ENCODE measurements at places on chromosomes 1 and 21.

DNA sequence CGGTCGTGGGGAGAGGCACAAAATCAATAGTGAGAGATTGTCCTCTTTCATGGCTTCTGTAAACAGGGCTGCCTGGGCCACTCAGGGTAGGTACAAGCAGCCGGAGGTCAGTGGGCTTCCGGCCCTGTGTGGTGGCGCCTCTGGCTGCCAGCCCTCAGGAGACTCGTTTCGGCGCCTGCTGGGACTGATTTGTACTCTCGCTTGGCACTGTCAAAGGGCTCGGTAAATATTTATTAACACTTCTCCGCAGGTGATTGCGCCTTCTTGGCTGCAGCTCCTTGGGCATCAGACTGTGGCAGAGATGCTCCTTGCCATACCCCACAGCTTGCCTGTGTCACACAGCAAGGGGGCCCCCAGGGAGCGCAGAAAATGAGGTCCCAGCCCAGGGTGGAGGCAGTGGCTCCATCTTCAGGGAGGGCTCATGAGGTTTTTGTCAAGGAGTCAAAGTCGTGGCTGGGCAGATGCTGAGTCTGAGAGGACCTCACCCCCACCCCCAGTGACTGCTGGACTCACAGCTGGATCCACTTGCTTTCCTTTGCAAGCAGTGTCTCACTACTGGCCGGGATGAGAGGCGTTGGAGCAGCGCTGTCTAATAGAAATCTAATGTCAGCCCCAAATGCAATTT is 262.5 kb downstream of the GRIK3 start:
- no peak for DNase-seq

GRCh38 chr21:42518215-42518614 is 4.6 kb downstream of the SLC37A1 start:
- no peak for DNase-seq

GRCh38 chr1:64539781-64540218 is 69.9 kb downstream of the CACHD1 start:
- DNase-seq, result no peak

DNA sequence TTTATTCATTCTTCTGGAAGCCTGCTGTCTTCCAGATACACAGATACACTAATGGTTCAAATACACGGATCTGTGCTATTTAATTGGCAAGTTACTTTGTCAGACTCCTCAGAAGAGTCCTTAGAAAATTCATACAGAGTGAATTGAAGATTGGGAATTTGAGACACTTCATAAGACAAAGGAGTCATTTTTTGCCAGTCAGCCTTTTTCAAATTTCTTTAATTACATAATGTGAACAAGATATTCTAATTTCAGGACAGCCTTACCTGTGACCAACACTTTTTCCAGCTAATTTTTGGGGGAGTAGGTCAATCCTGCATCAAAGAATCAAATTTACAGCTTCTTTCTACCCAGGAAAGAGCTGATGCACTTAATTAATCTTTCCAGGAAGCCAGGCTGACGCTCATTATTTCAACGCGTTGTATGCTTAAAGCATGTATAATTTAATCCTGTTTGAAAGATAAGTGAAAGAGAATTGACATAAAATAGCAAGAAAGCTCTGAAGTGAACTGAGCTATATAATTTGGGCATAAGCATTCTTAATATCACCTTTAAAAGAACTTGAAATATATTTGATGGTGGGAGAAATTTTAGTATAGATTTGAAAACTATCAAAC is 12.8 kb upstream of the NRIP1 start:
- no peak for DNase-seq

GRCh38 chr1:44423591-44424537 is 18.8 kb downstream of the RNF220 start:
- DNase-seq, result no peak

All from stimulated activated CD4-positive, alpha-beta T cell treated with anti-CD3 and anti-CD28 coated beads, Interleukin-1b, Interleukin-23, amount 100 ng/mL, for 4 hours (primary cell).